ENCODE measurements at places on chromosomes 16 and 17. TPM values are rescaled to one million over a fixed set of nuclear protein-coding genes. Genes with fewer than 3 reads are reported as not detected.

The POLR3K gene
- 6.6 TPM for polyA plus RNA-seq

The TOX3 gene
- 1.5 TPM for polyA plus RNA-seq

The CFAP52 gene
- polyA plus RNA-seq = not detected

DNA sequence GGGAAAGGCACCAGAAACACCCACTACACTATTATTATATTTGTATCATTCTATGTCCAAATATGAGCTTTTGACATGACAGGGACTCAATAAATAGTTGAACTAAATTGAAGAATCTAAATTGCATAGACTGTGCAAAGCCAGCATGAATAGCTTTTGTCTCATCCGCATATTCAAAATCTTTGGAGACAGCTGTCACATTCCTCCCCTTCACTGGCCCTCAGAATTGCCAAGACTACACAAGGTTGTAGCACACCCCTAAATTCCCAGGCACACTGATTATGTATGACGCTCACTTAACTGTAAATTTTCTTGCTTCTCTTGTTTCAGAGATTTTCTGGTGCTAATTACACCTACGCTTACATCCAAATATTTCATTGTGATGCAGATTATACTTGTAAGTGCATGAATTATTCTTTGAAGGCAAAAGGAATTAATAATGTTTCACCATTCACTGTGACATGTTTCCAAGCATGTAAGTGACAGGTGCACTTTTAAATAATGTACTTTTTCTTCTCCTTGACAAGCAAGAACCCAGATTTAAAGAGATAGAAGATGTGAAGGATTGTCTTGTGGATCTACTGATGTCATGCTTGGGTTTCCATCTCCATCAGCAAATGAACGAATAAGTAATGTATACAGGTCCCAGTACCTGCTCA, 47.5 kb downstream of the CA10 start:
- DNase-seq = no peak

GRCh38 chr16:88870608-88871348, 4.3 kb upstream of the PABPN1L start:
- no peak for DNase-seq

GRCh38 chr16:73743665-73744496, 552.7 kb upstream of the PSMD7 start:
- no peak for DNase-seq

The RFFL gene
- polyA plus RNA-seq = 14.1 TPM

The PRRT2 gene
- 13.9 TPM for polyA plus RNA-seq

The KRTAP2-1 gene
- not detected for polyA plus RNA-seq

- DNase-seq = no peak
Measured at GRCh38 chr16:81770008-81770407, 9.1 kb upstream of the PLCG2 start.

The SRL gene
- 552 TPM for polyA plus RNA-seq

GRCh38 chr17:2841606-2842005, 45.4 kb downstream of the RAP1GAP2 start:
- DNase-seq = no peak

DNA sequence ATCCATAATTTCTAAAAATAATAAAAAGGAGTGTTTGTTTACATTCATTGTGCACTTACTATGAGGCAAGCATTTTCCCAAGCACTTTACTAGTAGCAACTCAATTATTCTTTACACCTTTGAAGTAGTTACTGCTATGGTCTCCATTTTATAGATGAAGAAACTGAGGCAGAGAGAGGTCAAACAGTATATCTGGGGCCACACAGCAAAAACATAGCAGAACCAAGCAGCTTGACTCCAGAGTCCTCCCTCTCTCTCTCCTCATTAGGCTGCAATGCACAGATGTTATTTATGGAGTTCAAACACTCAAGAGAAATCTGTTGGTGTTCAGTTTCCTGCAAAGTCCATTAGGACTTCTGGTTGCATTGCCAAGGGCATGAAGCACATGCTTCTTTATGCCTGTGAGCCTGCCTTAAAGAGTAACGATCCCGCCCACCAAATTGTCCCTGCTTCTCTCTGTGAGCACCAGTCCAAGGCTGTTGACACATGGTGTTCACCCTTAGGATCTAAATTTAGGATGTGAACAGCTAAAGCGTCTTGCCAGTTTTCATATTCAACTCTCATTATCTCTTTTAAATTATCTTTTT, 44.0 kb downstream of the GPRC5B start:
- peak; percentile 39 for DNase-seq

The UNC13D gene
- 4.2 TPM for polyA plus RNA-seq

GRCh38 chr16:23847948-23848347, 12.2 kb downstream of the PRKCB start:
- DNase-seq = no peak

The SEPTIN12 gene
- not detected for polyA plus RNA-seq

DNA sequence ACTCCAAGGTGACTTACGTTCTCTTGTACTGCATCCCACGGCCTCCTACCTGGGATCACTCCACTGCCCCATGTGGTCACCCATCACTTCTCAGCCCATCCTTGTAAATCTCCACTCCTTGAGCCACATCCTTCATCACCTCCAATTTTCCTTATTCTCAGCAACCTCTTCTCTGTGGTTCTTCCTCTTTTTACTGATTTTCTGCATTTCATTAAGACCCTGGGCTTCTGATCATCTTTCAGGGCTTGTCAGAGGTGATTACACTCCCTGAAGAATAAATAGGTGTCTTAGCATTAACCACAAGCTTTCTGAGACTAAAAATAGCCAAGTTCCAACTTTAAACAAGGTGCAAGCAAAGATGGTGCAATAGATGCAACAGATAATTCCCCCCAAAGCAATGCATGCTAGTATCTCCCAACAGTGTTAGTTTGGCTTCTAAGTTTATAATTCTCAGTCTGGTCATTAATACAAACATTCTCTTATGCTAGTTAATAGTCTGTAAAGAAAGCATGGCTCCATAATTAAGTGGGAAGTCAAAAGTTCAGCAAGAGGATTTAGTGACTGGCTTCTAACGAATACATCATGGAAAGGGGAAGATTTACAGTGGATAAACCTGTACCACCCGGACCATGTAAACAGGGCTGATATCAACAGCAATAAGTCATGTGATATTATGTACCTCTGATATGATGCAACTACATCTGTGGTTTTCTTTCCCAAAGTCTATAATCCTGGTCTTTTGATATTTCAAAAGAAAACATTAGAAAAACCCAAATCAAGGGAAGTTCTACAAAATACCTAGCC, 47.4 kb upstream of the FOXJ1 start:
- no peak for DNase-seq

GRCh38 chr17:78951967-78952551, 26.9 kb upstream of the TIMP2 start:
- DNase-seq = no peak

GRCh38 chr17:28365487-28365886, 488 bp upstream of the SEBOX start:
- DNase-seq = no peak

GRCh38 chr16:47884116-47884725, 271.6 kb downstream of the ABCC12 start:
- DNase-seq = no peak

DNA sequence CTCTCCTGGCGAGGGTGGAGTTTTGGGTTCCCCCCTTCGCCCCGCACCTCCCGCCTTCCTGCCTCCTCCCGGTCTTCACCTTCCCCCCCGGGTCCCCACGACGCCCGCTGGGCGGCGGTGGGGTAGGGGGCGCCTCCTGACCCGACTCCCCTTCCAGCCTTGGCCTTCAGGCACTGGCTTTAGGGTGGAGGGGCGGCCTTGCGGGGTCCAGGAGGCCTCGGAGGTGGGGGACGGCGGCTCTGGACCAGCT, 2.4 kb downstream of the SLC16A3 start:
- DNase-seq = no peak

The CCL8 gene
- 0.77 TPM for polyA plus RNA-seq

- no peak for DNase-seq
Measured at GRCh38 chr16:52914428-52914827, 138.3 kb downstream of the CHD9NB start.

The SLC12A3 gene
- polyA plus RNA-seq = 0.07 TPM

DNA sequence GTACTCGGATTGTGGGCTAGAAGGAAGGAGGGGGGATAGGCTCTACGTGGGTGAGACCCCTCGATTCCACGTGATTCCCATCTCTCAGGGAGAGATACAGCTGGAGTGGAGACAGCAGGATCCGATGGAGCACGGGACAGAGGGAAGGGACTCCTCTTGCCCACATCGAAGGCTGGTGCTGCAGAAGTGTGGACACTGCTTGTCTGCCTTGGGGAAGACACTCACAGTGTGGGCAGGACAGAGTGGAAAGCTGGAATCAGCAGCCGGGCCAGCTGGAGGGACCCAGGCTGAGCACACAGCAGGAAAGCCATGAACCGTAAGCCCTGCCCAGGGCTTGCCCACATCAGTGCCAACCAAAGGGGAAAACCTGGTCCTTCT, 42.1 kb upstream of the RPH3AL start:
- no peak for DNase-seq

GRCh38 chr17:30449480-30449879, 27.7 kb upstream of the GOSR1 start:
- peak; percentile 23 for DNase-seq

The FBXO31 gene
- 23.1 TPM for polyA plus RNA-seq

- DNase-seq = no peak
Measured at GRCh38 chr16:64638766-64639165, 483.1 kb downstream of the CDH11 start.

The ADORA2B gene
- polyA plus RNA-seq = not detected

- DNase-seq = no peak
Measured at GRCh38 chr16:8943966-8944759, 19.5 kb downstream of the USP7 start.

- DNase-seq = no peak
Measured at GRCh38 chr16:10988164-10988803, 43.9 kb downstream of the CLEC16A start.

The NPIPB13 gene
- 9.0 TPM for polyA plus RNA-seq

GRCh38 chr17:29828676-29829284, 101.2 kb downstream of the SSH2 start:
- no peak for DNase-seq

DNA sequence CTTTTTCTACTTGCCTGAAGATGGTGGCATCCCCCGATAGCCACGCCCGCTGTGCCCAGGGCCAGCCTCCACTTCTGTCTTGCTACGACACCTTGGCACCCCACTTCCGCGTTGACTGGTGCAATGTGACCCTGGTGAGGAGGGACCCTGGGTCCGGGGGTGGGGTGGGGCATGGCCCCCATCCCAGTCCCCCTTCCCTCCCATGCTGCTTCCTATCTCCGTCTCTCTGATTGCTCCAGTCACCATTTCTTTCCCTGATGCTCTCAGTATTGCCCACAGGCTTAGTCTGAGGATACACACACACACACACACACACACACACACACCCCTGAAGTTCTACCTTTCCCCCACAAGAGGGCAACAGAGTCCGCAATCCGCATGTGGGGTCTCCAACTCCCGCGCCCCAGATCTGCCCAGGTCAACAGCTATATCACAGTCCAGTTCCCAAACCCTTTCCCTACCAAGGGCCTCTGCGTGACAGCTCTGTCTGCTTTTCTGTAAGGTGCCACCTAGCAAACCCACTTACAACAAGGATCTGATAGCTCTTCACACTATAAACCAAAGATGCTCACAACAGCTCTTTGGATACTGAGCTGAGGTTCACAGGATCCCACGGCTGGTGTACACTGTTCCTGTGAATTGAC, 3.4 kb downstream of the SGCA start:
- no peak for DNase-seq

DNA sequence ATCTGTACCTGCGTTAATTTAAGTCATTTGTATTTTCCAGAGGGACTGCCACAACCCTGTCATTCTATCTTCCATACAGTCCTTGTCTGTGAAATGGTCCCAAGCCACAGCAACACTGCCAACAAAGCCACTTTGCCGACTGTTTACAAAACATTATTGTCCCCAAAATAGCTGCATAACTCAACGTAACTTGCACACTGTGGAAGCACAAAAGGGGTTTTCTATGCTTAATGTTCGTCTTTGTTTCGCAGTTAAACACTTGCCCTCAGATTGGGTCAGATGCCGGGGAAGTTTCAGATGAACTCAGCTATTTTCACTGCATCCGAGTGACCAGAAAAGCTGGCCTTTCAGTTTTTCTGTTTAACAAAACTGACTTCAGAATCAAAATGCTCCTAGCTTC, 4.6 kb downstream of the SEC14L5 start:
- DNase-seq = no peak

The KIF1C gene
- 115 TPM for polyA plus RNA-seq

The GOSR1 gene
- 28.9 TPM for polyA plus RNA-seq

DNA sequence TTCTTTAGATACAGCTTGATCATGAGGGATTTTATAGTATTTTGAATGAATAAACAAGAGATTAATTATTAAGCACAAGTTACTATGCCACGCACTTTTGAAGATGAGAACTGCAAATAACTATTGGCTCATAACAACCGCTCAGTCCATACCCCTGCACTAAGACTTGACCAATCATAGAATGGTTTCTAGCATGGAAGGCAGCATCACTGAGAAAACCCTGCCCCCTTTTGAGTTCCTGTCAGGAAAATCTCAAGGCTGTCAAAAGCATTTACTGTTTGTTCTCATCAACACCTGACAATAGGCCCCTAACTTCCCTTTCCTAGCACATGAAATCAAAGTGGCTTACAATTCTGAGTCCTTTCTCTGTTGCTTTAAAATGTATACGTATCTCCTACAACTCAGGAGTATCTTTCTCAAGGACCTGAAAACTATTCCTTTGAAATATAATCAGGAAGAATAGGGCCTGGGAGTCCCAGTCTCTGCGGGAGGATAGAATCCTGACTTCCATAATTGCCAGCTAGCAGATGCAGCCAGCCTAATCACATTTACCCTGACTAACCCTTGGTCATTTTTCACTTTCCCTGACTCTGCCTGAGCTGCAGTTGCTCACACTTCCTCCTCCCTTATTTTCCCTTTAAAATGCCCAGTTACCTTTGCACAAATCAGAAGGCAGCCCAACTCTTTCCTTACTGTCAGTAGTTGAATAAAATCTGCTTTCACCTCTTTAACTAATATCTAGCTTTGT, 9.1 kb upstream of the MMD start:
- DNase-seq = no peak

GRCh38 chr16:25012525-25012991, 2.6 kb downstream of the ARHGAP17 start:
- DNase-seq = no peak

All from muscle of arm (tissue), 14 donors.